Activated CD4-positive, alpha-beta memory T cell treated with anti-CD3 and anti-CD28 coated beads, Interleukin-2, amount 10 ng/mL, durations not matched to agents 7 days and 5 days (primary cell): ENCODE measurements at places on chromosomes 6 and 20. TPM values are rescaled to one million over a fixed set of nuclear protein-coding genes. Genes with fewer than 3 reads are reported as not detected.

The MYLK4 gene
- total RNA-seq, result 0.28 TPM

The ACTL10 gene
- total RNA-seq, result 3.7 TPM

The BPIFB2 gene
- total RNA-seq, result not detected

The FNDC11 gene
- total RNA-seq, result 0.20 TPM

DNA sequence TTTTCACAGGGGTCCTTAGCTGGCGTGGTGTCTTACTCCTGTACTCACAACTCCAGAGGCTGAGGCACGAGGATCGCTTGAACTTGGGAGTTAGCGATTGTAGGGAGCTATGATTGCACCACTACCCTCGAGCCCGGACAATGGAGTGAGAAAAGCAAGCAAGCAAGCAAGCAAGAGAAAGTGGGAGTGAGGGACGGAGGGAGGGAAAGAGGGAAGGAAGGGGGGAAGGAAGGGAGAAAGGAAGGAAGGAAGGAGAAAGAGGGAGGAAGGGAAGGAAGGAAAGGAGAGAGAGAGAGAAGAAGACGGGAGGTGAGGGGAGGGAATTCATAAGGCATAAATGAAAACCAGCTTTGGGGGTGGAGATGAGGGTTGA lies 120.5 kb downstream of the TRIM27 start:
- peaks cover 3% of the 10 kb centered on the region for H3K36me3 ChIP-seq
- DNase-seq, result no peak

GRCh38 chr20:48295966-48296421 lies 510.7 kb upstream of the SULF2 start:
- H3K4me3 ChIP-seq, result no peak overlapping the region
- no peaks in the 10 kb centered on the region for H3K36me3 ChIP-seq
- no peak for DNase-seq
- no peaks in the 10 kb centered on the region for H3K4me1 ChIP-seq

- DNase-seq, result no peak
- H3K27me3 ChIP-seq, result no peaks in the 10 kb centered on the region
- no peaks in the 10 kb centered on the region for H3K36me3 ChIP-seq
- H3K4me1 ChIP-seq, result no peaks in the 10 kb centered on the region
These were observed 265.4 kb downstream of the RIMS1 start for GRCh38 chr6:72151742-72152141.
